ENCODE measurements at places on chromosomes 7 and 10.

DNA sequence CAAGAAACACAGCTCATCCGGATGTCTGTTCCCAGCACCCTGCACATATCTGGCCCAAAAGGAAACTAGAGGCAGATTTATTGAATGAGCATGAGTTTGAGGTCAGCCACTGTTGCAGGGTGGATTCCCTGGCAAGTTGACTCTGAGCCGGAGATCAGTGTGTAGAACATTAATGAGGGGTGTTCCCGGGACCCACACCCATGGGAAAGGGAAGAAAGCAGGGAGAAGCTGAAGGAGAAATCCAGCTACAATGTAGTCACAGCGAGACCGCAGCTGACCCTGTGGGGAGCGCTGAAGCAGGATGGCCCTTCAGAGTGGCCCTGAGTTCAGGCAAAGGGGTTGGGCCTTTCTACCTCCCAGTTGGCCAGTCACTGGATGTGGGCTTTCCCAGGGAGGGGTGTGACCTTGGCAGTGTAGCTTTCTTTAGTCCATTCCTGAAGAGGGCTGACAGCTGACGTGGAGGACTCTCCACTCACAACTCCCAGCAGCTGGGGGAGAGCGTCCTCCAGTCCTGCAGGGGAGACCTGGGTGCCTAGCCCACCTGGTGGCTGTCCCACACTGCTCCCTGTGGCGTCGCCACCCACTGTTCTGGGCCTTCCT, 324.2 kb upstream of the ZMIZ1 start:
- no peak for DNase-seq

- no peak for DNase-seq
Observed at GRCh38 chr10:17003151-17003550, 126.5 kb downstream of the CUBN start.

GRCh38 chr10:110010486-110011378, 2.9 kb downstream of the ADD3 start:
- DNase-seq = no peak

- peak; percentile 72 for DNase-seq
Observed at GRCh38 chr10:119103903-119104653, at the start of gene DENND10. Gene DENND10 (plus strand): TSS chr10:119104113. CDS start chr10:119104143, 30 bp downstream.

- DNase-seq = no peak
Observed at GRCh38 chr10:96831200-96831866, 765 bp upstream of the LCOR start.

GRCh38 chr7:44145479-44145968, 4.4 kb upstream of the MYL7 start:
- DNase-seq = no peak

DNA sequence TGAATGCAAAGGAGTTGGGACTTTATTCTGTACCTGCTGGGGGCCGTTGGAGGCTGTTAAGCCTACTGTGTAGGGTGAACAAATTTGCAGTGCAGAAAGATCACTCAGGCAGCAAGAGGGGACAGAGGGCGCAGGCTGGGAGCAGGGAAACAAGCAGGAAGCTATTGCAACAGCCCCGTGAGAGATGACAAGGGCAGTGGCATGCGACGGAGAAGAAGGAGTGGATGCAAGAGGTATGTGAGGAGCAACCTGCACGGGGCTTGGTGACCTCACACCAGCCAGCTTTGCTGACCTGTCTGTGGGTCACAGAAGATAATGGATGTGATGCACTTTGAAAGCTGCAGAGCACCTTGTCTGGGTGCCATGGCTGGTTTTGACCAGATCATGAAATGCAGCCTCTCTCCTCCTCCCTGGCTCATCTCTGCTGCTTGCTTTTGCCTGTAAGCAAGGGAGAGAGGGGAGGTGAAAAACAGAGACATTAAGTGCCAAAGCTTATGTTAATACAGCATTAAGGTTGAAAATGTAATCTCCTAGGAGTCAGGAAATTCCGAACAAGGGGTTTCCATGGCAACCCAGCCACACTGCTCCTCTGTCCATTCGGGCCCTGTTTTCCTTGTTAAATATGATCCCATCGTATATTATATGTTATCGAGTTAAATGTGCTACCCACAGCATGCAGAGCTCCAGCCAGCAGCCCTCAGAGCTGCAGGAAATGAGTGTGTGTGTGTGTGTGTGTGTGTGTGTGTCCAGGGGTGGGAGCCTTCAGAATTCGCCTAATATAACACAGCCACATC, 314.3 kb upstream of the ZMIZ1 start:
- no peak for DNase-seq

GRCh38 chr10:119444866-119445265, 97.7 kb downstream of the RGS10 start:
- DNase-seq = no peak

DNA sequence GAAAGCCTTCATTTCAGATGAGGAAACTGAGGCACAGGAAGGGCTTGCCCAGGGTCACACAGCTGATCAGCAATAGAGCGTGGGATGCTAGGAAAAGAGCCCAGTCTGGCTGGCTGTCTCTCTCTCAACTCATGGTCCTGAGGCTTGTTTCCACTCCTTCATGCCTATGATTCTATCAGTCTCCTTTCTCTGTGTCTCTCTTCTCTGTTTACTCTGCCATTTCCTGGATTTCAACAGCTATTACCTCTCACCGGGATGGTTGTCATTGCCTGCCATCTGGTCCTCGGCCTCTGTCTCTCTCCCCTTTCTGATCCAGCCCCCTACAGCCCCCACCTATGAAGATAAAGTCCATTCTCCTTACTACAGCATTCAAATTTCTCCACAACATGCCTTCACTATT, 93.3 kb upstream of the AGBL3 start:
- no peak for DNase-seq

GRCh38 chr10:121303287-121303890, 294.9 kb downstream of the FGFR2 start:
- no peak for DNase-seq

DNA sequence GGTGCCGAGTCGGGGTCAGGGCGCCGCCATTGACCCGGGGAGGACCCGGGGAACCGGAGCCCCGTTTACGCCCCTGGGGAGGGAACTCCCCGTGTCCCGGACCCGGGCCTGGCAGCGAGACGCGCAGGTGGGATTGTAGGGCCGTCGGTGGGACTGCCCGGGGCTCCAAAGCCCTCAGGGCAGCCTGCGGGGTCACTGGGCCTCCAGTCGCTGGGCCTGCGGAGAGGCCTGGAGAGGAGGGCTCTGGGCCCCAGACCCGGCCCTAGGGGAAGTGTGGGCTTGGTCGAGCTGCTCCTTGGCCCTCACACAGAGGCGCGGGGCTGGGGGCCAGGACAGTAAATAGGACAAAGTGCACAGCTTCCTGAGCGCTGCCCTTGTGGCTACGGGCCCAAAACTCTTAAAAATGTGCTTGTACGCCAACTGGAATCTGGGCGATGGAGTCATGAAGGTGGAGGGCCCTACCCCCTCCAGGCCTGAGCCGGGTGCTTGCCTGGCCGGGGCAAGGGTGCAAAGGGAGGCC, 657 bp downstream of the ECHDC3 start:
- no peak for DNase-seq

DNA sequence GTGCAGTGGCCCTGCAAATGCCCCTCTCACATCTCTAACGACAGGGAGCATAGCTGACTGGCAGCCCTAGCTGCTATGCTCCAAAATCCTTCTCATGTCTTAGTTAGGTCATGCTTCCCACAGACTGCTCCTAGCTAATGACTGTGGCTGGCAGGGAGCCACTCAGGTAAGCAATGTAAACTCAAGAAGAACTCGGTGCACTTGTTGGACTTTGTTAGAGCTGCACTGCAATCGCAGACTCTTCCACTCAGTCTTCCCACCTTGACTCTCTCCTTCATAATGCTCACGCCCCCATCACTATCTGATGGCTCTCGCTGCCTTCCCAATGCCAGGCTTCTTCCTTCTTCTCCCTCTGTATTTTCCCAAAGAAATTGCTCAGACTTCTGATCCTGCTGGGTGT, 24.0 kb downstream of the OR9A2 start:
- DNase-seq = no peak

DNA sequence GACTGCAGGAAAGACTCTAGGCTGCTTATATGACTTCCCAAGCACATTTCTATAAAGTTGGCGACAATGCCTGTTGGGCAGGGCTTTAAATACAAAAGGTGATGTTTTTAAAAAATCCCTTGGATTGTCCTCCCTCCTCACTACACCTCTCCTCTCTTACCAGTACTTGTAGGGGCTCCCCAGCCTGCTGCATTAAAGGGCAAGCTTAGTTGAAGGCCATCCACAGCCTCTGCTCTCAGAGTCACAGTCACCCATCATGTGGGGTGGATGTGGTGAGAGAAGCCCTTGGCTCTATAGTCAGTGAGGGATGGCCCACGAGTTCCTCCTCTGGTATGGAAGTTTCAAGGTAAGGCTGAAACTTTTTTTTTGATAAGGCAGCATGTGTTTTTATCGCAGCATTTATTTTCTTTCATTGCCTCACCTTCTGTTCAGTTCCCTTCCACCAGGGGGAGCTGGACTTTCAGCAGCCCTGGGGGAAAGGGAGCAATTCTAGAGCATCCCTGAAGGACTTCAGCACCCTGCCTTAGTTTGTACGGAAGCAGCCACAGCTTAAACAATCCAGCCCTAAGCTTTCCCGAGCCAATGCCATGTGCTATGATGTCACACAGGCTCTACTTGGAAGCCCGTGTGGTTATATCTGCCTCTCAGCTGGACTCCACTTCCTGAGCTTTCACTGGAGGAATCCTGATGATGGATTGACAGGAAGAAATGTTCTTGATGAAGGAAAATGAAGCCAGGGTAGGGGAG, 131.9 kb downstream of the CALCR start:
- peak; percentile 50 for DNase-seq

DNA sequence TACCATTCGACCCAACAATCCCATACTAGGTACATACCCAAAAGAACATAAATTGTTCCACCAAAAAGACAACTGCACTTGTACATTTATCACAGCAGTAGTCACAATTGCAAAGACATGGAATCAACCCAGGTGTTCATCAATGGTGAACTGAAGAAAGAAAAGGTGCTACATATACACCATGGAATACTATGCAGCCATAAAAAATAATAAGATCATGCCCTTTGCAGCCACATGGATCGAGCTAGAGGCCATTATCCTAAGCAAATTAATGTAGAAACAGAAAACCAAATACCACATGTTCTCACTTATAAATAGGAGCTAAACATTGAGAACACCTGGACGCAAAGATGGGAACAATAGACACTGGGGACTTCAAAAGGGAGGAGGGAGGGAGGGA, 79.3 kb upstream of the NEBL start:
- DNase-seq = no peak

- peak; percentile 72 for DNase-seq
Observed at GRCh38 chr10:90871279-90871765, 452 bp upstream of the RPP30 start.

- DNase-seq = no peak
Observed at GRCh38 chr10:97119058-97119745, 66.6 kb downstream of the SLIT1 start.

GRCh38 chr7:28409716-28410627, 2.3 kb upstream of the CREB5 start:
- no peak for DNase-seq

DNA sequence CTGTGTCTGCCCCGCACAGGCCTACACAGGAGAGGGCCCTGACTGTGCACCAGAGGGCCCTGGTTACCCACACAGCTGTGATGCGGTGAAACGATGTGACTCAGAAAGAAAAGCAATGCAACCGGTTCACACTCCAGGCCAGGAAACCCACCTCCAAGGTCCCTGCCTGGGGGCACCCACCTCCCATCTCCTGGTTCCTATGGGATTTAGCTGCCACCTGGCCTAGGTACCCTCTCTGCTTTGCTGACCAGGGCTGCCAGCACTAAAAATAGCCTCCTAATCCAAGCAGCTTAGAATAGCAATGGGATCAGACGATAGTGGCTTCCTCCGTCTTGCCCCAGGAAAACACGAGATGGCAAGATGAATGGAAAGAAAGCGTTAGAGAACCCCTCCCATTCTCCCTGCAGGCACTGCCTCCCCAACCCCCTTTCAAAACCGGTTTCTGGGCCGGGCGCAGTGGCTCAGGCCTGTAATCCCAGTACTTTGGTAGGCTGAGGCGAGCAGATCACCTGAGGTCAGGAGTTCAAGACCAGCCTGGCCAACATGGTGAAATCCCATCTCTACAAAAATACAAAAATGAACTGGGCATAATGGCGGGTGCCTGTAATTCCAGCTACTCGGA, 12.4 kb downstream of the RBP3 start:
- DNase-seq = no peak

- DNase-seq = no peak
Observed at GRCh38 chr7:1934017-1934416, 263.9 kb downstream of the ELFN1 start.

- peak; percentile 83 for DNase-seq
Observed at GRCh38 chr7:219581-220150, 27.3 kb downstream of the FAM20C start.

- DNase-seq = no peak
Observed at GRCh38 chr10:119417852-119418251, 124.7 kb downstream of the RGS10 start.

DNA sequence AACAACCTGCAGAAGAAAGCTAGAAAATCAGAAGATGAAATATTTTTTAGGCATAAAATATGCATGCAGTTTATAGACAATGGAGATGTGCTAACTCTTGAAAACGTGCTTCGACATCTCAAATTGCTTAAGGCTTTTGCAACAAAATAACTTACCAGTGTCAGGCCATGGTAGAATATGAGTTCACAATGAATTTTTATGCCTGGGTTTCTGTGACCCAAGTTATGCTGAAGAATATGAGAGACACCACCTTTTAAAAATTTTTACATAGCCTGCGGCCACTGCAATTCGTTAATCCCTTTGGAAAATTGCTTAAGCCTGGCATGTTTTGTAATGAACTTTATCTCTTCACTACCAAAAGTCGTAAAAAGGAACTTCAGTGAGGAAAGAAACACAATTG, 170.1 kb upstream of the AKR1E2 start:
- DNase-seq = no peak

- DNase-seq = no peak
Observed at GRCh38 chr10:47348138-47348651, at the start of gene RBP3. Gene RBP3 (plus strand): TSS chr10:47348363. CDS start chr10:47348485, 122 bp downstream.

DNA sequence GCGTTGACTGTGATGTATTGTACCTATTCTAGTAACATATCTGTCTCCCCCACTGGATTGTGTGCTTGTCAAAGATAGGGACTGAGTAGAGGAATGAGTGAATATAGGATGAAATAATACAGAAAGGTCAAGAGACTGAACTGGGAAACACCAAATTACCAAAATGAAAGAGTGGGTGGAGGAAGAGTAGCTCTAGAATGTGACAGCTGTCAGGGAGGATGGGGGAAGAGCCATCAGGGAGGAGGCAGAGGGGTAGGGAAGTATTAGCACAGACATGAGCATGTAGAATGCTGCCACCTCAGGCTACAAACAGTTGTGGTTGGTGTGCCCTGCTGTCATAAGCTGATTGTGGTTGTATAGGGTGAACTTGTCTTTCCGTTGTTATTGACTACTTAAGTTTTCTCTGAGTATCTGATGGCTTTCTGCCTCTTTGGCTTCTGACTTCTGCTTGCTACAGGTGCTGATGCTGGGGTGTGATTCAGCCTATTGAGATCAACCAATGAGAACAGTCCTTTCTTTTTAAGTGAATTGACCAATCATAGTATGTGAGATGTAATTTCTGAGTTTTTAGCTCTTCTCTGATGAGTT, 5.6 kb downstream of the CCSER2 start:
- DNase-seq = no peak

All from COLO829 (cell line).